NCI-H1694 treated with DMSO at 0.1 percent for 48 hours (cell line): ENCODE measurements at places on chromosomes 1 and 21.
A peak's percentile ranks its signal among the peaks of the same experiment; 100 is the strongest.

DNA sequence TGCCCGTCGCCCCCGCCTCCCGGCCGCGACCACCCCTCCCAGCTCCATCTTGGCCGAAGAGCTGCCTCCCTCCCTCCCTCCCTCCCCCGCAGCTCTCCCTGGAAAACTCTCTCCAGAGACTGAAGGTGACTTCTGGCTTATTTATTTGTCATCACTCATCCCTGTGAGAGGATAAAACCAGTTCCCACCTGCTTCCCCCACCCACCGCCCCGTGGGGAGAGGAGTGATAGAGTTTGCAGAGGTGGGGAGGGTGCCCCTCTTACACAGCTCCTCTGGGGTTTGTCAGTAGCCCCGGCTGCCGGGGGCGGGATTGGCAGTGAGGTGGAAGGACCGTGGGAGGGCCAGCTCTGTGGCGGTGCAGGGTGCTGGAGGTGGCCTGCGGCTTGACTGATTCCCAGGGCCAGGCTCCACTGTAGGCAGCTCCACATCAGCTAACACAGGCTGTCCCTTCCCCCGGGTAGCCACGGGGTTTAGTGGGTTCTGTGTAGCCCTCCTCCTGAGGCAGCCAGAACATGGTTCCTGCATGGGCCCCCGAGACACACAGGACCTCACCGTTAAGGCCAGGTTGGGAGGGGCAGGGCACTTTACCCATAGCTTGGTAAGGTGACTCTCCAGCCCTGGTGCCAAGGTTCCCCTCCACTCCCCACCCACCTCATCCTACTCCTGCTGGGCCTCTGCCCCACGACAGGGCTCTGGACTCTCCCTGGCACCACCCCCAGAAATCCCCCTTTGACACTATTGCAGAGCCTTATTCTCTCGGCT, 62.2 kb downstream of the ELK4 start:
- no peak for DNase-seq

DNA sequence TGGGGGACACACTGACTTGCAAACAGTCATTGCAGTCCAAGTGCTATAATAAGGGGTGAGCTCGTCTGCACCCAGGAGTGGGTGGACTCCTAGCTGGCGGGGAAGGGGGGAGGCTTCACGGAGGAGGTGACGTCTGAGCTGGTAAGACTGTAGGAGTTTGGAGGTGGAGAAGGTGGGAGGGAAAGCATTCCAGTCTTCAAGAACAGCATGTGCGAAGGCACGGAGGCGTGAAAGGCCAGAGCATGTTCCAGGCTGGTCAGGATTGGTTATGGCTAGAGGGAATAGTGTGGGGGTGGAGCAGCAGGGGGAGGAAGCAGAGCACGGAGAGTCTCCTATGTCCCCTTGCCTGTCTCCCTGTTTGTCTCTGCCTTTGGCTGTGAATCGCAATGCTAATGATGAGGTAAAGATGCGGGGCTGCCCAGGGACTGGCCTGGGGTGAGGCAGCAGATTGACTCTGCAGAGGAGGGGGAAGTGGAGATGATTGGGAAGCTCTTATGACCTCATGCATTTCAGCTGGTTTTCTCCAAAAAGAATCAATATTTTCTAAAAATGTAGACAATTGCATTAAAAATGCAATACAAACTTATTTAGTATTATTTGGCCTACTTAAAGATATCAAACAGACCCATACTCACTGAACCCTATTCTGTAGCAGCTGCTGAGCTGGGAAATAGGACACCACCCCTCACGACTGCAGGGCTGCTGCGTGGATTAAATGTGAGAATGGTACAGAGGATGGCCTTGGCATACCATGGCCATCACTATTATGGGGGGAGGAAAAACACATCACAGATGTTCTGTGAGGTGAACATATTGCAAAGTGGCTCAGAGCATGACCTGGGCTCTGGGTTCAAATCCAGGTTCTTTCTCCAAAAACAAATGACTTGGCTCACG, 2.6 kb upstream of the ZNF436 start:
- DNase-seq: no peak

GRCh38 chr1:26083208-26083607, 15.8 kb upstream of the TRIM63 start:
- no peak for DNase-seq

DNA sequence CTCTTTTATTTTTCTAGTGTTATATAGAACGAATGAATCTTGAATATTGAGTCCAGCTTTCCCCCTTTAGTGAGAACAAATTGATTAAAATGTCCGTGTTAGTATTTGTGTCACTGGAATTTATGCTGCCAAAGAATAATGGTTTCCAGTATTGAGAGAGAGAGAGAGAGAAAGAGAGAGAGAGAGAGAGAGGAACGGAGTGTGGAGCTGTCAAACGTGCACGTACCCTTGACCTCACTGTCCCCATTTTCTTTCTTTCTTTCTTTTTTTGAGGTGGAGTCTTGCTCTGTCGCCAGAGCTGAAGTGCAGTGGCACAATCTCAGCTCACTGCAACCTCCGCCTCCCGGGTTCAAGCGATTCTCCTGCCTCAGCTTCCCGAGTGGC, 70.9 kb upstream of the GREM2 start:
- DNase-seq: no peak

DNA sequence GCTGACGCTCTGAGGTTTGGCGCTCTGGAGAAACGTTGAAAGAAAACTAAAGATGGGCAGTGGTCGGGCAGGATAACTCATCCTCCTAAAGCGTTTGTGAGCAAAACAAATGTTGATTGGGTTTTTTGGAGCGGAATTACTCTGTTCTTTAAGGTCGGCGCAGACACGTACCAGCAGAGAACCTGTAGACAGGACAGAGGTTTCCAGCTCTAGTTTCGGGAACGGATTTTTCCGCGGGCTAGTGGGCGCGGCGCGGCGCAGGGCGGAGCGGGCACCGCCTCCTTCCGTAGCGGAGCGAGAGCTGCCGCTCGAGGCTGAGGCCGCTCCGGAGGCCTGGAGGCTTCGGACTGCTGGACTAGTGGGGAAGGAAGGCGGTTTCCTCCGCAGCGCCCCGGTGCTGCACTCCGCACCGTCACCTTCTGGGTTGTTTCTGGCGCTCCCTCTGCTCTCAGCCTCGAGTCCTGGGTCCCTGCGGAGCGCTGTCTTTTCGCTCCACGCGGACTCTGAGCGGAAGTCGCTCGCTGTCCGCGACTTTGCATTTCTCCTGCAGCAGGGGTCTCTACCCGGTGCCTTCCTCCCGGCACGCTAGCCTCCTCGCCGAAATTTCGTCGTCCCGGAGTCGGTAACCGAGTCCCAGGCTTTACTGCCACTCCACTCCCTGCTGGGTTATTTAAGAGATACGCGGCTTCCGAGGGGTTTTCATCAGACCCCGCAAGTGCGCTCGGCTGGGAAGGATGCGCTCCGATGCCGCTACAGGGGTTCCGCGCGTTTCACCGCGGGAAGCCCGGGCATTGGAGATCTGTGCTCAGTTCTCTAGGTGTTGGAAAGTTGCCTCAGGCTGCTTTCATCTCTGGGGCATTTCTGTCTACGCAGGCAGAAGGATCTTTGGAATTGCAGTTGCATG, 7.0 kb downstream of the FOXD2 start:
- no peak for DNase-seq

DNA sequence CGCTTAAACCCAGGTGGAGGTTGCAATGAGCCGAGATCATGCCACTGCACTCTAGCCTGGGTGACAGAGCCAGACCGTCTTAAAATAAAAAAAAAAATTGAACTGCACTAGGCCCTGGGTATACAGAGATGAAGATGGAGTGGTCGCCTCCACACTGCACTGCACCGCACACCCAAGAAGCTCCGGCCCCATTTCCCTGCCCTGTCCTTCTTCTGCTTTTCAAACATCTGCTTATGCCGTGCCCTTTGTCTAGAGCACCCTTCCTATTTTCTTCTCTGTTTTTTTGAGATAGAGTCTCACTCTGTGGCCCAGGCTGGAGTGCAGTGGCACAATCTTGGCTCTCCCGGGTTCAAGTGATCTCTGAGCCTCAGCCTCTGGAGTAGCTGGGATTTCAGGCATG, 17.4 kb downstream of the IQGAP3 start:
- no peak for DNase-seq

- no peak for DNase-seq
These were observed 3.0 kb downstream of the CNR2 start for GRCh38 chr1:23910144-23910543.

- DNase-seq: no peak
These were observed 215.8 kb downstream of the MATN1 start for GRCh38 chr1:30507401-30508174.

DNA sequence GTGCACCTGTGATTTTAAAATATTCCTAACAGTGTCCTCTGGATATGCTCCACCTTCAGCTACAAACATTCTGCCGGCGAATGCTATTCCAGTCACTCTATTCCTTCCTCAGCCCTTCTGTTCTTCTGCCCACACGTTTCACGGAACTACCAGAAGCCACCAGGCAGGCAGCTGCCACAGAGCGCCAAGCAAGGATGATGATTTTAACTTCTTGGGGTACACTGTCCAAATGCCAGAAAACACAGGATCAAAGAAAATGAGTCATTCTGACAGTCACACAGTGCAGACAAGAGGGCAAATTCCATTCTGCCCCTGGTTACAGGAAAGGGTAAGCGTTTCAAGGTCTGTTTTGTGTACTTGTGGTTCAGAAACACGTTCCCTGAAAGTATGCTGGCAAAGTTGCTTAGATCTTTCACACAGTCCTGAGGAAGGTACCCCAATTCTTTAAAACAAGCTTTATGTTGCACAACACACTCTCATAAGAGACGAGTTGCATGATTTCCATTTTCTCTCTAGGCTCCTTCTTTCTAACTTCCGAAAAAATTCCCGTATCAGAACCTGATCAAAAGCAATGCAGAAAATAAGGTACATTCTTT, 508.3 kb upstream of the PKN2 start:
- DNase-seq: no peak

- DNase-seq: no peak
These were observed 141.7 kb upstream of the EDN2 start for GRCh38 chr1:41626146-41626545.

GRCh38 chr1:160741092-160741501, 2.0 kb downstream of the SLAMF7 start:
- DNase-seq: no peak

DNA sequence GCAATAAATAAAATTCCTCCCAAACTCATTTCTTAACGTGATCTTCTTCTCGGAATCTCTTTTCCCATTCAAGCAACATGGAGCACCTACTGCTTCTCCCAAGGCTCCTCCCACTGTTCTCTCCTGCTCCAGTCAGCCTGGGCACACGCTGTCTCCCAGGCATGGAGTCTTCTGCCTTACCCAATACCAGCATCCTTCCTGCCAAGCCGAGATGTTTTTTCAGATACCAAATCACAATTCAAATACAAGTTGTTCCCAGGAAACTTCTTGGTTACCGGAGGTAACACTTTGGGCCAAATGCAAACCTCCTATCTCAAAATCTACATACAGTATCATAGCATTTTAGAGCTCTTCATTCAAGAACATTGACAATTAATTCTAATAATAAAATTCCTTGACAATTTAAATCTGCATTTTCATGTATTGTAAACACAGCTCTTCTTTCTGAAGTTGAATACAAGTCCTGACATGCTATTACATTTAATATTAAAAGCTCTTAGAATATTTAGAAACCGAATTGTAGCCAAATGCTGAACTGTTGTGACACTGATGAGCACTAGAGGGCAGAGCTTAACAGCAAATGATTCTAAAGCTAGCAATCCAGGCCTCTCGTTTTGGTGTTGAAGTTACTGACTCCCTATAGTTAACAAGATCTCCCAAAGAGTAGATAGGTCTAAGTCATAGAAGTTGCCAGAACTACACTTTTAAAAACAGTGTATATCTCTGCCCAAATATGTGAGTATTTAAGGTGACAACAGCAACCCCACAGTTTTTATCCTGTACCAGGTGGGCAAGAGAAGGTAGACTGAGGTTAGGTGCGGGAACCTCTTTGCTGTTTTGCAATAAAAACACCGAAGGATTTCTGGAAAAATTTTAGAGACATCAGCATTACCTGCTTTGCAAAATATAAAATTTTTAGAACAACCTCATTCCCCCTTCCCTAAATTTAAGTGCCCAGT, 52.3 kb downstream of the BCAR3 start:
- DNase-seq: peak; percentile 84

GRCh38 chr1:175690298-175690697, 53.1 kb downstream of the TNR start:
- no peak for DNase-seq

DNA sequence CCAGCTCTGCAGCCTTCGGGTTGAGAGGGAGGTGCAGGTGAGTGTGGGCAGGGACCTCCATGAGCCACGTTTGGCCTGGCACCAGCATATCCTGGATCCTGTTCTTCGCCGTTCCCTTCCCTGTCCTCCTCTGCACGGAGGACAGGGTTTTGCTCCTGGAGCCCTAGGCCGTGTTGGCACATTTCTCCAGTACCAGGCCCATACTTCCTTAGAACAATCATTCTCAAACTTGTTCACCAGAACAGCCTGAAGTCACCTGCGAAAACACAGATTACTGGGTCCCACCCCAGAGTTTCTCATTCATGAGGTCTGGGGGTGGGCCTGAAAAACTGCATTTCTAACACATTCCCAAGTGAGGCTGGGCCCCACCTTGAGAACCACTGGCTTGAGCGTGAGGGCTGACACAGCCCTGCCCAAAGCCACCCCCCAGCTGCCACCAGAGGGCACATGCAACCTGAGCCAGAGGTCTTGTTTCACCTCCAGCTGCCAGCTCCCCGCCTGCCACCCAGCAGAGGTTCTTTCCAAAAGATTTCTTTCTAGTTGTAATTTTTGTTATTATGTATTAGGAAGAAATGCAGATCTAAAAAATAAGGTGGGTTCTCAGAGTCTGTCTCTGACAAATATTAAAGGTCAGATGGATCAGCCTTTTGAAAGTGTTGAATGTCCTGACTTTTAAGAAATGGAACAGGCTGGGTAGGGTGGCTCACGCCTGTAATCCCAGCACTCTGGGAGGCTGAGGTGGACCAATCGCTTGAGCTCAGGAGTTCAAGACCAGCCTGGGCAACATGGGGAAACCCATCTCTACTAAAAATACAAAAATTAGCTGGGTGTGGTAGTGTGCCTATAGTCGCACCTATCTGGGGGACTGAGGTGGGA, 39.6 kb upstream of the LDLRAP1 start:
- peak; percentile 18 for DNase-seq

DNA sequence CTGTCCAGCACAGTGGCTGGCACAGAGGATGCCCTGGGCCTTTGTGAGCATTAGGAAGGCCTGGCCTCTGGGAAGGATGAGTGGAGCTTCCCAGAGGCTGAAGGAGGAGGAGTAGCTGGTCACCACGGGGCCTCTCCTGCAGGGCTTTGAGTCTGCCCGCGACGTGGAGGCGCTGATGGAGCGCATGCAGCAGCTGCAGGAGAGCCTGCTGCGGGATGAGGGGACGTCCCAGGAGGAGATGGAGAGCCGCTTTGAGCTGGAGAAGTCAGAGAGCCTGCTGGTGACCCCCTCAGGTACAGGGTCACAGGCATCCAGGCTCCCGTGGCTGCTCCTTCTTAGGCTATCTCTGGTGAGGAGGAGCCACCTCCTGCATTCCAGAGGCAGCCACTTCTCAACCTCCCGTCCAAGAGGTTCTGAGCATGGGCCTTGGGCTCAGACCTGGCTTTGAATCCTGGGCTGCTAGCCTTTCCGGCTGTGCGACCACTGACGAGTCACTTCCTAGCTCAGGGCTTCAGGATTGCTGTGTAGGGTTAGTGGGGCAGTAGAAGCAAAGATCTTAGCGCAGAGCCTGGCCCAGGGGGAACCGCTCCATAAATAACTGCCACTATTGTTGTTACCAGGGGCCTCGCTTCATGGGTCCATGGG, 14.0 kb downstream of the SESN2 start:
- DNase-seq: no peak

- DNase-seq: no peak
These were observed 28.1 kb upstream of the ZYG11A start for GRCh38 chr1:52814465-52814864.

- no peak for DNase-seq
These were observed 13.3 kb upstream of the TRAF3IP3 start for GRCh38 chr1:209742409-209743144.

GRCh38 chr21:40255518-40256444, 388.5 kb downstream of the PCP4 start:
- no peak for DNase-seq
